ENCODE measurements at places on chromosomes 7 and 10.

- no peak for DNase-seq
Observed at GRCh38 chr7:10592604-10593003, 381.1 kb upstream of the PHF14 start.

DNA sequence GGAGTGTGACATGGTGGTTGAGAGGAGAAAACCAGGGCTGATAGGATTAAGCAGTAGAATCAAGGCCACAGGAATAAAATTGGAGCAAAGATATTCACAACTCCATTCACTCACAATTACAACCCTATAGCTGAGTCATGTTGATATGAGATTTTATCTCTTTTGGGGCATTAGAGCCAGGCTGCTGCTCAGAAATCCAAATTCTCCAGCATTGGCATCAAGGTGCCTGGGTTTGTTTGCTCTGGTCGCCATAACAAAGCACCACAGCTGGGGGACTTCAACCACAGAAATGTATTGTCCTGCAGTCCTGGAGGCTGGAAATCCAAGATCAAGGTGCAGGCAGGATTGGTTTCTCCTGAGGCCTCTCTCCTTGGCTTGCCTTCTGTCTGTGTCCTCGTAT is 52.5 kb upstream of the GRB10 start:
- no peak for DNase-seq

DNA sequence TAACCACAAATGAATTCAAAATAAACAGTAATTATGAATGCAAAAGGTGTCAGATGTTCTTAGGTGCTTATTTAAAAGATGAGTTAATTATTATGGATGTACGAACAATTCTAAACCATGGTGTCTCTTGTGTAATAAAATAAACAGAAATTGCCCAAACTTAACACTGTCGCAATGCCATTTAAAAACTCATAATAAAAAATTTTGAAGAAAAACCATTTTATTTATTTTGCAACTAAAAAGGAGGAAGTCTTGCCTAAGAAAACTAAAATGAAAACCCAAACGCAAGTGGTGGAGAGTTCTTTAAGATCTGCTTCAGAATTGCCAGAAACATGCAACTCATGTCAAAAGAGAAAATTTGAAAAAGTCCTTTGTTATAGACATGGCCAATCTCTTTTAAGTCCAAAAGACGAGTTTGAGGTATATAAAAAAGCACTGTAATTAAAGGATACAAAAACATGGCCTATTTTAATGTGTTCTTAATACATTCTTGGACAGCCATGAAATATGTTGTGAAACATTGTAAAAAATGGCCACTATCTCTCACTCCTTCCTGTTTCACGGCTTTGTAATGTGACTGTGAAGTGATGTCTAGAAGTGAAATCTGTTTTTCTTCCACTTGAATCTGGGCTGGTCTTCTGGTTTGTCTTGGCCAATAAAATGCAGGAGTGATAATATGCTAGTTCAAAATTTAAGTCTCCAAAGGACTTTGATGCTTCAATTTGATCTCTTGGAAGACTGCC is 322.9 kb downstream of the PRPF18 start:
- no peak for DNase-seq

DNA sequence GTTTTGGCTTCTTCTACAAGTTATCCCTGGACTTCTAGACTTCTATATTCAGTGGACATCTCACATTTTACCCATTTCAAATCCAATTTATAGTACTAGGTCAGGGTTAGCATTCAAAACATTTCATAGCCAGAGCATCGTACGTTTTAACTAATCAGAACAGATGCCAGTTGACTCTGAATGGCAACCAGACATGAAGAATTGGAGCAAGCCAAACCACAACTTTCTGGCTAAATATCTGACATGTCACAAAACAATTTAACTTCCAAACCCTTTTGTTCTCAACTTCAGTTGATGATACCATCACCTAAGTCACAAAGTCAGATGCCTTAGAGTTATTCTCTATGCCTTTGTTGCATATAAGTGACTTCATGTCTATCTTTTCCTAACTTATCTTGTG is 1105.7 kb downstream of the XPNPEP1 start:
- no peak for DNase-seq

DNA sequence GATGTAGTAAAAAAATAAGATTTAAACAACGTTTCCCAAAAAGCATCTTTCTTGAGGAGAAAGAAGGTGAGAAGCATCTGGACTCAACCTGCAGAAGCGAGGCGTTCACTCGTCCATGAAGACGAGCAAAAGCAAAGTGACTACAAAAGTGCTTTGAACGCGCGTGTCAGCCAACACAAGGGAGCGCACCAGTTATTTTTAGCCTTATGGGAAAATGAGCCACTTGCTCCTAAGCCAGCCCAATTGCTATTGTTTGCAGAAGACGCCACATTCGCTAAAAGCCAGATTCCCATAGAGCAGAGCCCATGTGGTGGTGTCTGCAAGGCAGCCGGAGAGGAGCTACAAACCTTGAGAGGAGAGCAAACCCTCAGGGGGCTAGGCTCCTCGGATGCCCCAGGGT is 122.5 kb downstream of the FAM53B start:
- no peak for DNase-seq

GRCh38 chr10:84574102-84574501 is 245.7 kb downstream of the CCSER2 start:
- no peak for DNase-seq

DNA sequence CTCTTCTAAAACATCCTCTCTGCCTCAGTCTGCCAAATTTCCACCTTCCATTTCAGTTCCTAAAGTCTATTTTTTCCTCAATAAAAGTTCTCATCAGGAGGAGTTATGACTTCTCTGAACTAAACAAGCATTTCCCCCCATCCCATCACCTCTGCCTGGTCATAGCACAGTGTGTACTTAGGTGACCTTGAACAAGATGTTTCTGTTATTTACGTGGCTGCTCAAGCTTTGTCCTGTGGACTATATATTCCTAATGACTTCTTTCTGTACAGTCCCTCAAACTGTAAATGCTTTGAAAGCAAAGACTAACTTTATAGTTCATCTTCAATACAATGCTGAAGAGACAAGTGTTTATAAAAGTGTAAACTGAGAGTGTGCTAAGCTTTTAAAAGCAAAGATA is 166.9 kb downstream of the CPEB3 start:
- no peak for DNase-seq

- no peak for DNase-seq
Observed at GRCh38 chr10:129946859-129947258, 17.2 kb downstream of the EBF3 start.

DNA sequence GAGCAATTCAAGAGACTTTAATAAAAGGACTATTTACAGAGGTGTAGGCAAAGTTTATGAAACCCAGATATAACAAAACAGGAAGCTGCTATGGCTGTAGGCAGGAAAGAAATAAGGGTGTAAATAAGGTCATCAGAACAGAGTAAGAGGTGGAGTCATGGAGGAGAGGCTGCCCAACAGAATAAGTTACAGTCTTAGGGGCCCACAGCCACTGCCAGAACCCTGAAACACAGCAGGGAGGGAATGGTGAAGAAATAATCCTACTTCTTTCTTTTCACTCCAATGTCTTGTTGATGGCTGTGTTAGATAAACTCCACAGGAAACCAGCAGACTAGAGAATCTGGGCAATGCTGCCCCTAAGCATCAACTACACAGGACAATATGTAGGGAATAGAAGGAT is 155.8 kb upstream of the TAC1 start:
- DNase-seq = no peak

DNA sequence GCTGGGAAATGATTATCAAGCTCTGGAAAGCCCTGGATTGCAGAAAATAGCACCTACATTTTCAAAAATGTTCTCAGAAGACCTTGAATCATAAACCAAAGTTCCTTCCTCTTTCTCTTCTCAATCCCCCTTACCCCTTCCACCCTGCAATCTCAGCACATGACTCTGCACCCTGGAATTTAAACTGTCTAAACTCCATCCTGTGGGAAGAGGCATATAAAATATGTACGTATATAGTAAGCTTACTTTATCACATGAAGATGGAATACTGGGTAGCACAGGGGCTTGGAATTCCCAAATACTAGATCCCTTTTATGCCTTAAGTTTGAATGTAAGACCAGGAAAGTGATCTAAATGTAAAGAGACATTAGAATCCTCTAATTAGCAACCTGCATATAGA is 7.7 kb downstream of the AGMO start:
- DNase-seq = no peak

- peak; percentile 27 for DNase-seq
Observed at GRCh38 chr7:151851145-151851751, 25.7 kb downstream of the PRKAG2 start.
